Epithelial cell of prostate (primary cell): ENCODE measurements at places on chromosomes 5 and 9.

DNA sequence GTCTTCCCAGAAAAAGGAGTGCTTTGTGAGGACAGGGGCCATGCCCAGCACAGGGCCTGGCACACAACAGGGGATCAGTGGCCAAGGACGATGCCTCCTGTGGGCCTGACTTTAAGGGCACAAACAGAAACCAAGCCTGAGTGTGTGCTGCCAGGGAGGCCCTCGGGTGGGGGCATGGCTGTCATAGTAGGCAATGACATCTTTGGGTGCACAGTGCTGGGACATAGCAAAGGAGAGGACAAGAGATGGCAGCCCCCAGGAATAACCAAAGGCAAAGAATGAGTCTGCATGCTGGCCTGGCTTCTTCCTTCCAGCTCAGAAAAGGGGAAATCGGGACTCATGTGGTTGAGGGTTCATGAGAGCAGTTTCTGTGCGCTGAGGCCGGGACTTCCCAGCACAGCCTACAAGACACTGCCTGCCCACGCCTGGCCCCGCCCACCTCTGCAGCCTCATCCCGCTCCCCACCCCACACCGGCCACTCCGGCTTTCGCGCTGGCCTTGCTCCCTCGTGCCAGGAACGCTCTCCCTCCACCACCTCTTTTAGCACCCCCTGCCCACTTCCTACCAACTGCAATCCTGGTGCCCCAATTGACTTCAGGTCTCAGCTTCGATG is 13.8 kb upstream of the LHX2 start:
- DNase-seq, result peak; percentile 37

GRCh38 chr5:138440159-138441073 is 1.6 kb downstream of the REEP2 start:
- no peak for DNase-seq

DNA sequence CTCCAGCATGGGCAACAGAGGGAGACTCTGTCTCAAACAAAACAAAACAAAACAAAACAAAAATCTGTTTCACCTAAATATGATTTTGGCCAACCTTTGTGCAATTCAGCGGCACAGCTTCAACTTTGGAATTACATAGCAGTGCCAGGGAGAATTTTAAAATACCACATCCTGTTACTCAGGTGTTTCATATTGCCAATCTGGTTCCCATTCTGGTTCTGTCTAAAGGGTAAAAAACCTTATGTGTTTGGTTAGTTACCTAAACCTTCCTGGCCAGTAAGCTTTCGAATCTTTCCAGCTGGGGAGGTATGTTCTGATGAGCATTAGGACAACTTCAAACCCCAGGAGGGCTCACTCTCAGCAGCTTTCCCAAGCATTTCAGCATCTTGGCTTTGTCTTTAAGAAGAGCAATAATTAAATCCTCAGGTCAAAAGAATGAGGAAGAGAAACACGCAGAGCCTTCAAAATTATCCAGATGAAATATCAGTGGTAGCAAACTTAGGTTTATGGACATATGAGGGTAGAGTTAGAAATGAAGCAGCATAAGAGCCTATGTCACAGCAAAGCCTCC is 2.7 kb downstream of the DAB2 start:
- no peak for DNase-seq

DNA sequence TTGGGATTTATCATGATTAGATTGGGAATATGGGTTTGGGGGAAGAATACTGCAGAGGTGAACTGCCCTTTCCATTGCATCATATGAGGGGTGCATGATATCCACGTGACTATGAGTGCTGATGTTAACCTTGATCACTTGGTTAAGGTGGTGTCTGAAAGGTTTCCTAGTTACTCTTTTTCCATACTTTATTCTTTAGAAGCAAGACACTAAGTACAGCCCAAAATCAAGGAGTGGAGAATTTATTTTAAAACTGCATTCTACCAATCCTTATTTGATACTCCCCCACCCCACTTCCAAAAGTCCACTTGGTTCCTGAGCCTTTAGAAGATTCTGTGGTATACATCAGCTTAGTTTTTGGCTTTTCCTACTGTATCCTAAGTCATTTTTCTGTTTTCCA is 20.3 kb upstream of the STOM start:
- no peak for DNase-seq

DNA sequence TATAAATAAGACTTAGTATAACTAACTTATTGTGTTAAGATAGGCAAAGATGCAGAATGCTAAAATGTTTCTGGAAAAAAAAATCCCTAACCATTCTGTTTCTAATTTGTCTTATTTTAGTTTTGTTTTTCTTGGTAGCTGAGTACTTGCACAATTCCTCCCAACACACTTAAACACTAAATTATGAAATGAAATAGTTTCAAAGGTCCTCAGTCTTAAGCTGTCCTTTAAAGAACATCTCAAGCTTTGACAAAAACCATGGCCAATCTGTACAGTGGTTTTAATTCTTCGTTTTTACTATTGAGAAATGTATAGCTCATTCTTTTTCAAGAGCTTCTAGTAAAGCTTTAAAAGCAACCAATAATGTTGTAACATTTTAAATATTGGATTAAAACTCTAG is 171.5 kb downstream of the EDIL3 start:
- DNase-seq, result no peak

DNA sequence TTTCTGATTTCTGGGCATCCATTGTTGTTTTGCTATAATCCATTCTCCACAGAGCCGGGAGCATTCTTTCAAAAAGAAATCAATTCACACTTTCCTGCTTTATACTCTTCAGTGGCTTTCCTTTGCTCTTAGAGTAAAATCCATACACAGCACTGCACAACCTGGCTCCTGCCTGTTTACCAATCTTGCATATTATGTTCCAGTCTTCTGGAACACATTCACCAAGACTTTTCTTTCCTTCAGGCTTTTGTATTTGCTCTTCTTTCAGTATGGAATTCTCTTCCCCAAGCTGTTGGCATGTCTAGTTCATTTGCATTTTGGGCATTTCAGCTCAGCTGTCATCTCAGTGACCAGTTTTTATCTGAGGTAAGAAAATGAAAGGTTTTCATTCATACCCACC is 6.3 kb downstream of the RFESD start:
- DNase-seq, result no peak

- DNase-seq, result no peak
Observed at GRCh38 chr5:153256-153655, 38.0 kb upstream of the LRRC14B start.

GRCh38 chr5:40606077-40606765 is 73.5 kb upstream of the PTGER4 start:
- no peak for DNase-seq

DNA sequence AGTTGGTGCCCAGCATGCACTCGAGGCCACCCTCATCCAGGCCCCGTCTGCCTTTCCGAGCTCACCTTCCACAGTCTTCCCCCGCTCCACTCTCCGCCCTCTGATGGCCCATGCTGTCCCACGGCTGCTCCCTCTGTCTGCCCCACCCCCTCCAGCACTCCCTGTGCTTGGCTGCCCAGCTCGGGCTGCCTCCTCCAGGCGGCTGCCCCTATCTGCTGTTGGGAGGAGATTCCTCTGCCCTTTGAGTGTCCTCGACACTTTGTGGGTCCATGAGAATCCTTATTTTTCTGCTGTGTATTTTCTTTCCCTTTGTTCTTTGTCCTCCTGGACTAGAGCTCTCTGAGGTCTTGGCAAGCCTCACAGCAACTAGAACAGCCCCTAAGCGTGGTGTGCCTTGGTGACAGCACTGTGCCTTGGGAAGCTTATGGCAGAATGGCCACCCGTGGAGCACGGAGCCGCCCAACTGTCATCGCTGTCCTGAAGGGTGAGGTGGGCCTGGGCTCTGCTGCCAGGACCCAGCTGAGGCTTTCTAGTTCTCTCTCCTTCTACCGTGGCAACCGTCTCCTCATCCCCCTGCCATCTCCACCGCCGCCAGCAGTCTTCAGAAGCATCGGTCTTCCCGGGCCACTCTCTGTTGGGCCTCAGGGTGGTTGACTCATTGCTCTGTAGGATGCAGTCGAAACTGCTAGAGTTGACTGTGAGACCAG is 5.2 kb downstream of the NTMT1 start:
- DNase-seq, result no peak

GRCh38 chr9:128081056-128081455 is 13.0 kb downstream of the SLC25A25 start:
- no peak for DNase-seq

DNA sequence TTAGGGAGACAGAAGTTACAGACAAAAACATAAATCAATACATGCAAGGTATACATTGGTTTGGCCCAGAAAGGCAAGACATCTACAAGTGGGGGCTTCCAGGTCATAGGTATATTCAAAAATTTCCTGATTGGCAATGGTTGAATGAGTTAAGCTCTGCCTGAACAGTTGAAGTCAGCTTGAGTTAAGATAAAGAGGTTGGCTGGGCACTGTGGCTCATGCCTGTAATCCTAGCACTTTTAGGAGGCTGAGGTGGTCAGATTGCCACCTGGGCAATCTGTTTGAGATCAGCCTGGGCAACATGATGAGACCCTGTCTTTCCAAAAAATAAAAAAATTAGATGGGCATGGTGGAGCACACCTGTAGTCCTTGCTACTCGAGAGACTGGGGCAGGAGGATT is 16.3 kb downstream of the TMC1 start:
- no peak for DNase-seq

DNA sequence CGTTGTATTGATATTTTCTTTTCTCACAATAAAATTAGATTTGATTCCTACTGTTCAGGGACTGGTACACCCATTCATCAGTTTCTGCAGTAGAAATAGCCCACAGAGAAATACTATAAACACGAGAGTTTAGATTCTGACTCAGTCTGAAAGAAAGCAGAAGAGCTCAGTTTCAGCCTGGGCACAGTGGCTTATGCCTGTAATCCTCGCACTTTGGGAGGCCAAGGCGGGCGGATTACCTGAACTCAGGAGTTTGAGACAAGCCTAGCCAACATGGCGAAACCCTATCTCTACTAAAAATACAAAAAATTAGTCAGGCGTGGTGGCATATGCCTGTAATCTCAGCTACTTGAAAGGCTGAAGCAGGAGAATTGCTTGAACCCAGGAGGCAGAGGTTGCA is 8.6 kb downstream of the ITK start:
- no peak for DNase-seq

GRCh38 chr5:176716320-176716719 is 69.0 kb downstream of the TSPAN17 start:
- peak; percentile 33 for DNase-seq

- DNase-seq, result no peak
Observed at GRCh38 chr5:87347272-87347671, 65.5 kb downstream of the CCNH start.

DNA sequence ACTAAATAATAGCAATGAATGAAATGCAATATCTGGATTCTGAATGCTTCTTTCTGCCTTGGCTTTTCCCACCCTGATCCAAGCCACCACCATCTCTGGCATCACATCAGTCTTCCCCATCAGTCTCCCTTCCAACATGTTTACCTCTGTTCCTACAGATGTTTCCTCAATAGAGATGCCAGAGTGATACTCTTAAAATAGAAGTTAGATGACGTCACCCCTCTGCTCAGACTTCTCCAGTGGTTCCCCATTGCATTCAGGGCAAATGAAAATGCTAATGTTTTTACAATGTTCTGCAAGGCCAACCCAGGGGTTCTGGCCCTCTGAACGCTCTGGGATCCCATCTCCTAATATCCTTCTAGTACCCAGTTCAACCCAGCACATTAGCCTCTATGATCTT is 305.8 kb downstream of the TRIM32 start:
- DNase-seq, result no peak

- DNase-seq, result no peak
Observed at GRCh38 chr5:133854554-133854953, 113.9 kb downstream of the C5orf15 start.

- DNase-seq, result no peak
Observed at GRCh38 chr9:28320616-28321015, 747.3 kb upstream of the C9orf72 start.

DNA sequence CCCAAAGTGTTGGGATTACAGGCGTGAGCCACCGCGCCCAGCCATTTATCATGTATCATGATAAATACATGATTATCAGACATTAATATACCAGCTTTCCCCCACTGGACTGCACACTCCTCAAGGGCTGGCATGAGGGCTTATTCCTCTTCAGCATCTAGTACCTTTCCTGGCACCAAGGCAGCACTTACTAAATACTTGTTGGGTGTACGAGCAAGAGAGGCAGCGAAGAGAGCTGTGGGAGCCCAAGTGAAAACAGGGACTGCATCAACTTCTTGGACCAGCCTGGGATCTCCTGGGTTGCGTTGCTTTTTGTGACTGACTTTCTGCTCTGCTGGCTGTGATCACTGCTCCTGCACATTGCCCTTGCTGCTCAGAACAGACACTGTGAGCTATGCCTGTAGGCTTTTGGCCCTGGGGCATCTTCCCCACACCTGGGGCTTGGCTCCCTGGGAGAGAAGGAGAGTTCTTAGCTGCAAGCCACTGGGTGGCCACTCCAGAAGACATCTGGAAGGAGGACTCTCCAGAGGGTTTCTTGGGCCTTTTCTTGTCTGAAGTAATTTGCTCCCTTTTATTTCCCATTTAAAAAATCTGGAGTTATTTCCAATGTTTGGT is 224.3 kb downstream of the NR3C1 start:
- no peak for DNase-seq

DNA sequence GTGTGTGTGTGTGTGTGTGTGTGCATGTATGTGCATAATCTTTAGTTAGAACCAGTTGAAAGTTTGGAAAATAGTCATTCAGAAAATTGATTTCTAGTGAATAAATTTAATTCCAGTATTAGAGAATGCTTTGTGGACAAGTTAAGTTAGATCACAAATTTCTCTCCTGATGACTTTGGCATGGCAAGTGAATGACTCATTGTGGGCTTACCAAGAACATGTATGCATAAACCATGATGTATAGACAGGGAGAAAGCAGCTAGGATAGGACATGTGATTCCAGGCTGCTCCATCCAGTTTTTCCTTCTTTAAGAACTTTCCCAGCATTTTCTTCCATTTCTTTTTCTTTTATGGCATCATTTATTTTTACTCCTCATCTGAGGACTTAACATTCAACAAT is 85.7 kb upstream of the SGCD start:
- DNase-seq, result no peak

GRCh38 chr9:93200449-93200742 is 16.5 kb downstream of the WNK2 start:
- DNase-seq, result no peak
